HL-60 (cell line): ENCODE measurements at places on chromosomes 6 and 20.

DNA sequence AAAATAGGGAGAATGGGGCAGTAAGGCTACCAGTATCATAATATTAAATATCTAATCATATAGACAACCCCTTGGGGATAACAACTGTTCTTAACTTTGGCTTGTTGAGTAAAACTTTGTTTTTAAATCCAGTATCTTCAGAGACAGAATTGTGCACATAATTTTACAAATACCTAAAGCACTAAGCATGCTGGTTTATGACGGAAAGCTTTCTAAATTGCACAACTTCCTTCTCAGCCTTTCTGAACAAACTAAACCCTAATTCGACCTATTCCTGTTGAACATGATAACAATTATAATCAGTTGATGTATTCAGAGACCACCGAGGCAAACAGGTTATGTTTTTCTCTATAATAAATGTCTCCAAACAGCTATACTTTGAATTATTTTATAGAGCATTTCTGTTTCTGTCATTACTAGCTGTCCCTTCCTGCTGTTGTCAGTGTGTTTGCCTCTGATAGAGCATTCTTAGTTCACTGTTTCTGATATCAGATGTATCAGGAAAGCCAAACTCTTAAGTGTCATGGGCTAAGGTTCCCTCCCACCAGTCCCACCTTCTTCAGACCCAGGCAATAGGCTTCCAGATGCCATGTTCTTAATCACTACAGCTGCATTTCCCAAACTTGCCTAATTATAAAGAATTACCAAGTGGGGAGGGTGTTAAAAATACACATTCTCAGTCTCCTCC, 8.7 kb downstream of the ZHX3 start:
- DNase-seq = no peak

GRCh38 chr20:15378151-15378550, 1040.7 kb upstream of the FLRT3 start:
- no peak for DNase-seq

DNA sequence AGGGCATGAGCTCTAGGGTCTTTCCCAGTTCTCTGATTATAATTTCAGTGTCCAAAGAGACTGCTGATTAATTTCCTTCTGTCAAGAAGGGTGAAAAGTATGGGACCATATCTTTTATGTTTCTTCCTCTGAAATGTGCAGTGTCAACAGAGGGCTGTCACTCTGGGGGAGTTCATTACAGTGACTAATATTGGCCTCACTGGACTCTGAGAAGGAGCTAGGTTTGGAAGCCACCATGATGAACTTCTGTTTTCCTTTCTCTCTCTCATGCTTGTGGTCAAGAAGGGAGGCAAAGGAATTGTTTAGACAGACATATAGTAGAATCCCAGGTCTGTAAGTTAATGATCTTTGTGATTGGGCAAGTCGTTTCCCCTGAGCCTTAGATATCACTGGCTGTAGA, 41.8 kb upstream of the BMP6 start:
- no peak for DNase-seq

DNA sequence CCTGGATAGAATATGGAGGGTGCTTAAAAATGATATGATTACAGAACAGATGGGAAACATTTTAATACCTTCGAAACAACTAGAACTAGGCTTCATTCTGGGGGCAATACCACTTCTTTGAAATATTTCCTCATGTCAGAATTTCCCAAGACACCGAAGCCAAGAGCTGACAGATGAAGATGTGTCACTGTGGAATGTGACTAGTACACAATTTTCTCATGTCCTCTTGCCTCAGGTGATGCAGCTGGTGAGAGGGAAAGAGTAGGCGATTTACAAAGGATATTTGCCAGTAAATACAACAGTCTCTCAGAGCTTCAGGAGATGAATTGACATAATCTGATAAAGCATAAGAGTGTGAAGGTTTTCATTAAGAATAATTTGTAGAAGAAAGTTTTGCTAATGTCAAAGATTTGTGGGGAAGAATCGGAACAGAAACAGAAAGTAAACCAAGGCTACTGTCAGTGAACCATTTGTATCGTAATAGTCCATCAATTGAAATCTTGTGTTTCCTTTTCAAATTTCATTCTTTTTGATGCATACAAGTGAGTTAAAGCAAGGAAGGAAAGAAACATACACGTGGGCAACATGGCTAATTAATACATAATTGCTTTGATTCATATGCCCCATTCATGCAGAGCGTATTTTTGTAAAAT, 164.7 kb upstream of the CCN2 start:
- no peak for DNase-seq

DNA sequence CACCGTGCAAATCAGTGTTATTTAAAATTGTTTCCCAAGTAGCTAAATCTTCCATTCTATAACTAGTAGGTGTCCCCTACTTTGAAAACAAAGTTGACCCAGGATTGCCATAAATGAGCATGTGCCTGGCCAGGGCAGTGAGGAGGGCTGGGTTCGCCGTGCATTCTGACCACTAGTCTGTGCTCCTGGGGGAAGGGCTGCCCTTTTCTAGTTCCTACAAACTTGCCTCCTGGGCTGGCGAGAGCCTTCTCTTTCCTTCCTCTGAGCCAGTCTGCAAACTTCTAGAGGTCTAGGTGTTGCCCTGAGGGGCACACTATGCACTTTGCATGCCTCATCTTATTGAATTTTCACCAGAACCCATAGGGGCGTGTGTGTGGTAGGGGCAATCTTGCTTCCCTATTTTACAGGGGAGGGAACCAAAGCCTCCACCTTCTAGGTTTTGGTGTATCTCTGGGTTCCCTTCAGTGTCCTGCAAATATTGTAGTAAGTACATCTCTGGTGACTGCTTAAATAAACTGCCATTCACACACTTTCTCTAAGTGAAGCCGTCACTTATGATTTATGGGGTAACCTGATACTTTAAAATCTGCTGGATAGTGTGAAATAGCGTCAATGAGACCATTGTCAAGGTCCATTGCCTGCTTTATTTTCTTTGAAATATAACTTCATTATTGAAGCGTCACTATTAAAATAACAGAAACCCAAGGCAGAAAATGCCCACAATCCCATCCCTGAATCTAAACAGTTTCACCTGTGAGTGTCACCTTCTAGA, 42.2 kb downstream of the CDH26 start:
- DNase-seq = peak; percentile 41

- peak; percentile 16 for DNase-seq
Observed at GRCh38 chr6:87378947-87379346, 28.8 kb upstream of the CFAP206 start.

DNA sequence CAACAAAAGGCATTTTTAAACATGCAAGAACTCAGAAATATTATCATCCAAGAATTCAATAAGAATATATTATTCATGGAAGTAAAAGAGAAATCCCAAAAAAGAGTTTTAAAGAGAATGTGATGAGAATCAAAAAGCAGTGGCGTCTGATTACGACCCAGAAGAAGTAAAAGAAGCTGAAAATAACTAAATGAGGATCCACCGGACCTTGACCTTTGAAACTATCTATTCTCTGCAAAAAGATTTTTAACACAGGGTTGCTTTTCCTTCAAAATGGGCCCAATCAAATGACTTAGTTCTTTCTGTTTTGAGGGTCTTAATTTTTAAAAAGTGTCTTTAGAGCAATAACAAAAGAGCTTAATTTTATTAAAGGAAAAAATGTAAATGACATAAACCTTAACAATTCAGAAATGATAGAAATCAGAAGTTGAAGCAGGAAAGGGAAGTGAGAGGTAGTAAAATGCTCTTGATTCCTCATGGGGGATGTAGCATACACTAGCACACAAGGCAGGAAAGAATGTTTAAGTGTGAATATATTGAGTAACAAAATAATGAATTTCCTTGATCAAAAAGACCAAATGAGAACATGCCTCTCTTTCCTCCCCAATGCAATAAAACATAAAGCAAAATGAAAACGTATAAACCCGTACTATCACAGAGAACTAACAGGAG, 223.1 kb upstream of the PRDM1 start:
- DNase-seq = no peak

DNA sequence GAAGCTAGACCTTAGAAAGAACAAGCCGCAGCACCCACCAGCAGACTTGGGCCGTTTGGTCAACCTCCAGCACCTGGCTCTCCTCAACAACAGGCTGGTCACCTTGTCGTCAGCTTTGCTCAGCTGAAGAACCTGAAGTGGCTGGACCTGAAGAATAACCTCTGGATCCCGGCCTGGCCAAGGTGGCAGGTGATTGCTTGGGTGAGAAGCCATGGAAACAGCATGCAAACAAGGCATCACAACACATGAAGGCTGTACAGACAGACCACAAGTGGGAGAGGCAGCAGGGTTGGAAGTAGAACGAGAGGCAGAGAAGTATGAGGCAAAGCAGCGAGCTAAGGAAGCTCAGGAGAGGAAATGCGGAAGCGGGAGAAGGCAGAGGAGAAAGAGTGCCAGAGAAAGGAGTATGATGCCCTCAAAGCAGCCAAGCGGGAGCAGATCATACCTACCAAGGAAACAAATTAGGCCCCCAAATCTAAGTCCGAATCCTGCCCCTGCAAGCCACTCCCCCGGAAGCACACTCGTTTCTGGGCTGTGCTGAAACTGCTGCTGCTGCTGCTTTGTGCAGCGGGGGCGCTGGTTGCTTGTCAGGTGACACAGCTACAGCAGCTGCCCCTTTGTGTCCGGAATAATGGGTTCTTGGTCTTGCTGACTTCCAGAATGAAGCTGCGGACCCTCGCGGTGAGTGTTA, 121.6 kb upstream of the LGSN start:
- DNase-seq = no peak

DNA sequence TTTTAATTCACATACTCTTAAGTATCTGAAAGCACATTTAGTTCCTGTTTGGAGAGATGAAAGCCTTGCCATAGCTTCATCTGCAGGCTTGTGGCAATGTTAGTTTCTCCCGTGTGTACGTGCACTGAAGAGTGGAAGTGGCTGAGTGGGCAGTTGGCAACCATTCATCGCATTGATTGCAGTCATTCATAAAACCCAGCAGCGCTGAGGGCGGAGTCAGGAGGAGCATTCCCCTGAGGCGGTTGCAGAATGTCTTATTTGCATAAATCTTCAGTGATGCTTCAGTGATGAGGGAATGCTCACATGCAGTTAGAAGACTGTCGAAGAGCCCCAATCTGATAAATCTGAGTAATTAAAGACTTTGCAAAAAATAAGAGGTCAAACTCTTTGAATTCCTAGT, 79.1 kb downstream of the RIMS1 start:
- no peak for DNase-seq

DNA sequence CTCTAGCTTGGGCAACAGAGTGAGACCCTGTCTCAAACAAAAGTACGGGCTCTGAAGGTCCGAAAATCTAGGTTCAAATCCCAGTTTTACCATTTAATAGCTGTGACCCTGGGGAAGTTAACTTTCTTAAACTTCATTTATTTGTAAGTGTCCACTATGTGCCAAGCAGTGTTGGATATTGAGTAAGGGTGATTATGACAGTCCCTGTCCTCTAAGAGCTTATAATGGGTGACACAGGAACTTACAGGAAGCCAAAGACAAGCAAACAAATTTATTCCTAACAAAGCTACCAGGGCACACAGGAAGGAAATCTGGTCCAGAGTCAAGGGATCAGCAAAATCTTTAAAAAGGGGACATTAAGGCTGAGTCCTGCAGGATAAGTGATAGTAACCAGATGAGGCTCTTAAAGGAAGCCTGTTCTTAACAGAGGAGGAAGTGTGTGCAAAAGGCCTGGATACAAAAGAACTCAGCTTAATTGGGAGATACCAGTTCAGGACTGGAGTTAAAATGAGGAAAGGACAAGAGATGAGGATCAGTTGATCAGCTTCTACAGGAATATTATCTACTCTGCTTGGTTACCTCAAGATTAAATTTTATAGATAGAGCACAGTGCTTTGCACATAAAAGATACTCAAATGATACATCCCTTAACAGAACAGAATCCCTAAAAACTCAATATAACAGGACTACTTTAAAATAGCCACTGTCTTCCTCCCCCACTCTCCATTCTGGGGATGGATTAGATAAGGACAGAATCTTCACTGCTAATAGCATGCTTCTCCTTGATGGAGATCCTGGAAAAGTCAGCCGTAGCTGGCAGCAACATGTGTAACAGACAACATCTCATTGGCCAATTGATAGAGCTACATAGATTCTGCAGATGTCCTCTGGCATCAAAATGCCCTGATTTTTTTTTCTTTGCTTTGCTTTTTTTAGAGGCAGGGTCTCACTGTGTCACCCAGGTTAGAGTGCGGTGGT, 6.1 kb downstream of the SNX3 start:
- no peak for DNase-seq

DNA sequence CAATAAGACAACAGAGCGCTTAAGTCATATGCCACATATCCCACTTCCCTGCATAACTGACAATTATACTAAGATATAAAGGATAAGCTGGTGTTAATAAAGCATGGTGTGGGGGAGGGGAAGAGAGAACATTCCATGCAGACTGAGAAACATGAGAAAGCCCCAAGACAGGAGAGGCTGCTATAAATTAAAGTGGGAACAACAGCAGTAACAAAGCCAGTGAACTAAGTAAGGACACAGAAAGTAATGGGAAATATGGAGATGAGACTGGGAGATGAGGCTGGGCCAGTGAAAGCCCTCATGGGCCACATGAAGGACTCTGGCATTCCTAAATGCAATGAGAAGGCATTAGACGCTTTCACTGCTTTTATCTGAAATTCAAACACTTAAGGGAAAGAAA, 41.3 kb downstream of the SESN1 start:
- no peak for DNase-seq

DNA sequence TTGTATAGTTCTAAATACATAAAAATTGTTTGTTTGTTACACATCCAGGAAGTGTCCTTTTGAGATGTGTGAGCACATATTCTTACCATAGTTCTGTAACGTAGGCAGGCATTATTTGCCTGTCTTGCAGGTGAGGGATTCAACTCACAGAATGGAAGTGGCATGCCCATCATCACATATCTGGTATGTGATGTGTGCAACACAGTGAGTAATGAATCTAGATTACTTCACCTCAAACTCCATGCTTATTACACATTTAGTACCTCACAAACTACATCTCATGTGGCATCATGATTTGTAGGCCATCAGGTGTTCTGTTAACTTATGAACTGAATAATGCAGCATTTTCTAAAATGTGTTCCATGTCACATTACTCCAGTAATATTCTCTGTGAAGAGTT, 181.6 kb downstream of the PLCB4 start:
- no peak for DNase-seq

DNA sequence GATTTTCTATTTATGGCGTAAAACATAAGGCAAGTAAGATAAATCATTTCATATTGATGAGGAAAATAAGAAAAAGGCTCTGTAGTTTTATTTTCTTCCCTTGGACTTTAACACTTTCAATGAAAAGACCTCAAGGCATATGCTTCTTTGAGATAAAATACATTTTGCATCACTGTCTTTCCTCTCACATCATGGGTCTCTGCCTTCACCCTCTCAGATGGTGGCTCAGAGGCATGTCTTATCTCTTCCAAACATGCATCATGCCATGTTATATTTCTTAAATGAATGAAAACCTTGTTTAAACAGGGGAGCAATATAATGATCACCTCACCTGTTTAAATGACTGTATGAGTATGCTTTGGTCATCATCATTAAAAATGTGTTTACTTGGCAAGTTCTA, 59.3 kb downstream of the PRL start:
- DNase-seq = no peak
